ENCODE measurements at places on chromosomes 12 and 14.

- DNase-seq = no peak
Measured at GRCh38 chr14:52007211-52007610, 17.9 kb downstream of the RTRAF start.

GRCh38 chr12:50218386-50218785, 51.2 kb upstream of the CERS5 start:
- no peak for DNase-seq

- DNase-seq = no peak
Measured at GRCh38 chr14:77039285-77040058, 11.0 kb upstream of the IRF2BPL start.

DNA sequence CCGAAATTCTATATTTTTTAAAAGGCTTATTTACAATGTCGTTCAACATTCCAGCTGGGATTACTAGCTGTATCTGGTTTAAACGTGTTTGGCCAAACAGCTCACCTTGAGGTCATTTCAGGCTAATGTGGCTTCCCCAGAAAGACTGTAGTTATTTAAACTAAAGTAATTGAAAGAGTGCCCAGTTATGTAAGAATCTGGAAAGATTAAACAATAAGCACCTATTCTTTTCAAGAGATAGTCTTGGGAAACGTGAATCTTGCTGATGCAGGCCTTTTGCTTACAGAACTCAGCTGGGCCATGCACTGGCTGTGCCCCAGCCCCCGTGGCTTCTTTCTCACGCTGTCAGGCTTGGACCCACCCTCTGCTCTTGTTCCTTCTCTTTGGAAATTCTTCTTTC, 24.4 kb downstream of the GLRX5 start:
- no peak for DNase-seq

GRCh38 chr12:91091916-91092715, 19.2 kb downstream of the LUM start:
- no peak for DNase-seq

- no peak for DNase-seq
Measured at GRCh38 chr14:96086032-96086431, 46.9 kb downstream of the C14orf132 start.

DNA sequence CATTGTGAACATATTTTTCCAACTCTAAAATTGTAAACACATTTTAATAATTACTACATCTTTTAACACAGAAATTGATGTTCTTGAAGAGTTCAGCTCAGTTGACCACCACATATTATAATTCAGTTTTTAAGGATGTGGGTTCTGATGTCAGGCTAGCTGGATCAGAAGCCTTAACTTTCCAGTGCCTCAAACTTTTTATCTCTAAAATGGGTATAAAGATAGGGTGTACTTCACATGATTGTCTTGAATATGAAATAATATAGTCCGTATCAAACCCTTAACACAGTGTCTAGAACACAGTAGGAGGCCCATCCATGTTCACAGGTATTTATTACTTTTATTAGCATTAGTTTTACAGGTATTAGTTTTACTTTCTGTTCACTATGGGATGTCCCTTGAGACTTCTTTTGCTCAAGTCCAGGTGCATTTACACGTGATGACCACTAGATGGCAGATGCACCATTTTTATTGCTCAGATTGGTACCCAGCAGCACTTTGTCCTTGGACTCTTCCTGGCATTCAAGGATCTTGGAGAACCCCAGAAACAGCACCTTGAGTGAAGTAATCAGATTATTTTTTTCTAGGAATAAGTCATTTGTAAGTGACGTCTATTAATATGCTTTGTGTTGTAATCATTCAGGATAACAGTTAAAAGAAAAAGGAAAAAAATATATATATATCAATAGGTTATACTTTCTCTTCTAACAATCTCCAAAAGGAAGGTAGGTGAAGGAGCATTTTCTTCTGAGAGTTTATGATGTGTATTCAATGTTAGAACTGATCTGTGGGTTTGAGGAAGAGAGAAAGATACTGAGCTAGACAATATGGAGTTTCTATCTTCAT, 580.2 kb downstream of the ETNK1 start:
- no peak for DNase-seq

DNA sequence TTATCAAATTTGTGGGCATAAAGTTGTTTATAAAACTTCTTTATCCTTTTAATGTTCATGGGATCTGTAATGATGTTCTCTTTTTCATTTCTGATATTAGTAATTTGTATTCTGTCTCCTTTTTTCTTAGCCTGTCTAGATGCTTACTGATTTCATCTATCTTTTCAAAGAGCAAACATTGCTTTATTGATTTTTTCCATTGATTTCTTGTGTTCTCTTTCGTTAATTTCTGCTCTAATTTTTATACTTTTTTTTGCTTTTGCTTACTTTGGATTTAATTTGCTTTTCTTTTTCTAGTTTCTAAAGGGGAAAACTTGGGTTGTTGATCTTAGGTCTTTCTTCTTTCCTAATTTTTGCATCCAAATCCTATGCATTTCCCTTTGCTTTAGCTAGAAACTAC, 42.5 kb downstream of the CRADD start:
- no peak for DNase-seq

DNA sequence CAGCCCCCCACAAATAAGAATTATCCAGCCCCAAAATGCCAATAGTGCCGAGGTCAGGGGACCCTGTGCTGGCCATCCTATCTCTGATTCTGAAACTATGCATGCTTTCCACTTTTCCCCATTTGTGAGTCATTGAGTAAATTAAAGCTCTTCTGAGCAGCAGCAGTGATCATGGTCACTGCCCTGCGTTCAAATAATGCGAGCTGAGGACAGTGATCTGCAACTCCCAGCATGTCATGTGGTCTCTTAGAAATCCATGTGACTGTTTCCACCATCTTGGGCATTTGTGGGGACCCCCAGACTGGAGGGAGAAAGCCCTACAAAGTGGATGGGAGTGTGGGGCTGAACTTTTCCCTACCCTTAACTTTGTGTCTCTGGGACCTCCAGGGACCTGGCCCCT, 53.8 kb downstream of the C14orf132 start:
- no peak for DNase-seq

GRCh38 chr12:106113042-106113441, 25.7 kb downstream of the NUAK1 start:
- DNase-seq = no peak

GRCh38 chr14:94174604-94175010, 485 bp downstream of the PPP4R4 start:
- no peak for DNase-seq

- no peak for DNase-seq
Measured at GRCh38 chr14:89767861-89768268, 186.7 kb downstream of the EFCAB11 start.

DNA sequence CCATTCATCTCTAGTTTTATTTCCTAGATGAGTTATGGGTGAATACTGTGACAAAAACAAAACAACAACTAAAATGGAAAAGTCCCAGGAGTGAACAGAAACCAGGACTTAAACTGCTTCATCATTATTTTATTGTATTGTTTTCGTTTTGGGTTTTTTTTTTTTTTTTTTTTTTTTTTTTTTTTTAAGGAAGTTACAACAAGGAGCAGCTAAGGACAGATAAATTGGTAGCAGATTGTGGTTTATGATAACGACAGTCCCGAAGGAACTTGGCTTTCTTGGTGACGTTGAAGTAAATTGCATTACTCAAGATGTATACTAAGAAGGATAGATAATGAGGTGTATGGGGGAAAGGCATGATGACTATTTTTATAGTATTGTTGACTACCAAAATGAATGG, 866.3 kb downstream of the NRXN3 start:
- no peak for DNase-seq

GRCh38 chr12:124008595-124008994, 35.6 kb downstream of the ZNF664 start:
- no peak for DNase-seq

GRCh38 chr12:124531281-124531745, 36.1 kb downstream of the NCOR2 start:
- DNase-seq = no peak

DNA sequence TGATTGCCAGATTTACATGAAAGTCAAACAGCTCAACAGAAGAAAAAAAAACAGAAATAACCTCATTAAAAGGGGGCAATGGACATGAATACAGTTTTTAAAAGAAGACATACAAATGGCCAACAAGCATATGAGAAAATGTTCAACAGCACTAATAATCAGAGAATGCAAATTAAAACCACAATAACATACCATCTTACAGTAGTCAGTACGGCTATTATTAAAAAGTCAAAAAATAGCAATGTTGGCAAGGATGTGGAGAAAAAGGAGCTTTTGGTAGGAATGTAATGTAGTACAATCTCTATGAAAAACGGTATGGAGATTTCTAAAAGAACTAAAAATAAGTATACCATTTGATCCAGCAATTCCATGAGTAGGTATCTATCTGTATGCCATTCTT, 272.1 kb downstream of the CEP128 start:
- no peak for DNase-seq

DNA sequence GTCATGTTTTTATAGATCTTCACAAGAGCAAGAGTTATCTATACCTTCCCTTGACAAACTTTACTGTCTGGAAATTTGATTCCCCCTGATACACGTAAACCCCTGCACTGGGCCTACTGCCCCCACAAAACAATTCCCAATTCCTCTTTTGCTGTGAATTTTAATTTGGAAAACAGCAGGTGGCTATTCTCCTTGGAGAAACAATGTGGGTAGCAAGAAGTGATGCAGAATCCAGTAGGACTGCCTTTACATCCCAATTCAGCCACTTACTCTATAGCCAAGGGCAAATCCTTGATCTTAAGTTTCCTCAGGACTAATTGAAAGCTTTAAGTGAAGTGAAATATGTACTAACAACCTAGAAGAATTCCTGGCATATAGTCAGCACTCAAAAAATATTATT, 129.3 kb downstream of the ACSS3 start:
- no peak for DNase-seq

GRCh38 chr12:3427956-3428355, 63.0 kb upstream of the PRMT8 start:
- DNase-seq = no peak

DNA sequence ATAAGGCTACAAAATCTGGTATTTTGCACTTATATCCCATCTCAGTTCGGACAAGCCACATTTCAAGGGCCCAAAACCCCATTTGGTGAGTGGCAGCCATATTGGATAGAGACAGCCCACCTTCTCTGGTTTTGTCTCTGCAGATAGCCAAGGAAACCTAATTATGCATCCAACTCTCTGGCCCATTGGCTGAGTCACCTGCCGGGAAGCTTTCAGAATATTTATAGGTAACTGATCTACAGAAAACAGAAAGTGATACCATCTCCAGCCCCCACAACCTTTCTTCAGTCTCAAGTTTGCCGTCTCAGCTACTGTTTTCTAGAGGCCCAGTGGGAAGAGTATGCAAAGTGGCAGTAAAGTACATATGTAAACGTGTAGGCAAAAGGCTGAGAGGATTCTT, 33.7 kb upstream of the PPP1CC start:
- no peak for DNase-seq

DNA sequence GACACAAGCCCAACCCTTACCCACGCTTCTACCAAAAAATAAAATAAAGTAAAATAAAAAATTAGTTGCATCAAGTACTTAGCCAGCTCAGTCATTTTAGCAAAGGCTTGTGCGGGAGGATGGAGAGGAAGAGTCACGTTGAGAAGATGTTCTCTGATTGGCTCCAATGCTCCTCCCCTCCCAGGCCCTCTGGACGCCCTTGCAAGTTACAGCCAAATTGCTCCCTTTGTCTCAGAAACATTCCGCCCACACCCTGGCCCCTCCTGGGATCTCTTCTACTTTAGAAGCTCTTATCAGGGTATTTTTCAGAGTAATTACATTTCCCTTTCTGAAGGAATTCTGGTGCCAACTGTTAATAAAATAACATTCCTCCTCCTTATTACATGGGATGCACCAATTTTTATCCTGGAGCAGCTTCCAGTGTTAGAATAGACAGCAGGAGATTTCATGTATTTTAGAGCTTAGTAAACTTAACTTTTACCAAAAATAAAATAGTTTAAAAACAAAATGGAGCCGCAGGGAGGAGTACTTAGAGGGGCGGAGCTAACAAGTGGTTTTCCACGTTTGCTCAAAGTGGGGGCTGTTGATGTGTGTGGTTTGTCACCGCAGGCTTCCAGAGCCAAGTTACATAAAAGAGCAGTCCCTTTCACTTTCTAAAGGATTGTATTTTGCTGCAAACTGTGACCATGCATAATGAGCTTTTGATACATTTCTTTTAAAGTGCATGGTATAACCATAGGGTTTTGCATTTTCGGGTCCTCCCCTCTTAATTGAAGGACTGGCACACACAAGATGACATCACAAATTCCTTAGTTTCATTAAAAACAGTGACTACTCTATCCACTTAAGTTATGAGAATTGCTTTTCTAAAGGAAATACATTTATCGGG, 71.7 kb upstream of the RAP1B start:
- DNase-seq = no peak

GRCh38 chr12:76413121-76413520, 64.9 kb upstream of the BBS10 start:
- no peak for DNase-seq

DNA sequence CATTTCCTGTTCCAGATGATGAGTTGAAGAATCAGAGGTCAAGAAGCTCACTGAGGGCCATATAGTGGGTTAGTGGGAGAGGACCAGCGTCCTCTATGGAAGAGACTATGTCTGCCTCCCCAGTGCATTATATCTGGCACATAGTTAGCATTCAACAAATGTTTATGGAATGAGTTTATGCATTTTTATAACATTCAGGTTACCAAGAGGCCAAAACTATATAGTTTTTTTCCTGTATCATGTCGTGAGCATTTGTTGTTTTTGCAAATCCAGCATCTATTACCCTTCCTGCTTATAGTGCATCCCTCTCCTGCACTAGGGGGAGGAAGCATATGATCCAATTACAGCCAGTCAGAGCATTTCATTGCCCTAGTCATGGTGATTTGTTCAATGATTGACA, 60.6 kb downstream of the SUDS3 start:
- DNase-seq = no peak

GRCh38 chr14:68794130-68794850, 1.4 kb upstream of the ZFP36L1 start:
- DNase-seq = no peak

- DNase-seq = no peak
Measured at GRCh38 chr12:69440016-69440415, 30.2 kb upstream of the FRS2 start.

GRCh38 chr12:50314636-50315312, 31.5 kb upstream of the LIMA1 start:
- DNase-seq = no peak

DNA sequence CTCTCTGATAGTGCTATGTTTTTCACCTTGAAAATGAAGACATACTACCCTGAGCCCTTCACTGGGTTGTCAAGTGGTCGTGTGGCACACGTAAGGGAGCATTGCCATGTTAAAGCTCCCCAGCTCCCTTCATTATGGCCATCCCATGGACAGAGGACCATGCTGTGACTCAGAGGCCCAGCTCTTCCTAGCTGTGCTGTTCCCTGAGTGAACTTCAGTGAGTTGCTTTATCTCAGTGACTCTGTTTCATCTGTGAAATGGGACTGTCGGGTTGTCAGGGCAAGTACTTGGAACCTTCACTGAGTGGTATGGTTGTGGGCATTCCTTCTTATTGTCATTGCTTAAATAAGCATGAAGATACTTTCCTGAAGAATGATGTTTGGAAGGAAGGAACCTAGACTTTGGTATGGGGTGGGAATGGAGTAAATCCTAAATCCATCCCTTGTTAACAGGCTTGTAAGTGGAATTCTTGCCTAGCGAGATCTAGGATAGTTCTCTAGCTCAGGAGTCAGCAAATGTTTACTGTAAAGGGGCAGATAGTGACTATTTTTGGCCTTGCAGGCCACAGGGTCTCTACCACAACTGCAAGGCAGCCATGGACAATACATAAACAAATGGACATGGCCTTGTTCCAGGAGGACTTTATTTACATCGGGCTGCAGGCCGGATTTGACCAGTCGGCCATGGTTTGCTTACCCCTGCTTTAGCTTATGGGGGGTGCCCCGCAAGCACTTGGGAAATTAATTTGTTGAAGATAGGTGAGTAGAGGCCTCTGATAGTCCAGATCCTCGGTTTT, 283.5 kb downstream of the ZFP36L1 start:
- no peak for DNase-seq
